Stimulated activated CD4-positive, alpha-beta T cell treated with anti-CD3 and anti-CD28 coated beads, Interleukin-12 subunit alpha, Interleukin-12 subunit beta, amount 100 ng/mL, for 48 hours (primary cell): ENCODE measurements at places on chromosomes 3 and 15.

- DNase-seq: no peak
These were observed 31.6 kb upstream of the VPS39 start for GRCh38 chr15:42239528-42240182.

DNA sequence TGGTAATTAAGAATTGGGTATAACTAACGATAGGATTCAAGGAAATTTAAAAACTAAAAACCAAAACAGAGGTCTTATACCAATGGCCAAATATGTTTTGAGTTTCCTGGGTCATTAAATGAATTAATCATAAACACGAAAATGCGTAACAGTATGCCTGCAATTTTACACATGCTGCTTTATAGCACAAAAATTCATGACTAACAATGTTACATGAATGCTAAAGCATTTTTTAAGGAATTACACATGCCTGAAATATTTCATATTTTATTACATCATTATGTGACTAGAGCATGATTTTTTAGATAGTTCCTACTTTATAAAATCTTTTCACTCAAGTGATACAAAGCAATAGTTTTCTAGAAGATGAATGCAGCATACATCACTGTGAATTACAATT, 74.7 kb downstream of the ZNF148 start:
- no peak for DNase-seq

- no peak for DNase-seq
These were observed 15.5 kb downstream of the ATG3 start for GRCh38 chr3:112546216-112546759.

- DNase-seq: no peak
These were observed 80.3 kb downstream of the SMARCC1 start for GRCh38 chr3:47701388-47701787.
